WTC11 (cell line): ENCODE measurements at places on chromosomes 7 and 10.
A peak's percentile ranks its signal among the peaks of the same experiment; 100 is the strongest.

GRCh38 chr7:30068117-30068516, 39.9 kb downstream of the PLEKHA8 start:
- DNase-seq: no peak

DNA sequence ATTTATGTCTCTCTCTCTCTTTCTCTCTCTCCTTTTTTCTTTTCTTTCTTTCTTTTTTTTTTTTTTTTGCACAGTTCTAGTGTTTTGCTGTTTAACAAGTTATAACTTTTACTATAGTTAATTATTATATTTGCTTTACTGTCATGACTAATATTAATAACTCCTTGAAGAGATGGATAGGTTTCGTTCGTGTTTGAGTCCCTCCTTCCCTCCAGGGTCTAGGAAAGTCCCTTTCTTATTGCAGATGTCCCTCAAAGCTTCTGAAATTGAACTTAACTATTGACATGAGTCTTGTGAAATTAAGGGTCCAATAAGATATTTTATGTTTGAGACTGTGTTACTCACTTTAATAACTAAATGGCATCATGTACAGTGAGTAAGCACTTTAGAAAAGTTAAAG, 131.4 kb downstream of the PLXDC2 start:
- no peak for DNase-seq

GRCh38 chr7:101153969-101154692, at the start of gene AP1S1:
Gene AP1S1, plus strand, starts transcription at chr7:101154476. Its CDS starts 39 bp downstream, at chr7:101154515.
- peak; percentile 98 for DNase-seq

DNA sequence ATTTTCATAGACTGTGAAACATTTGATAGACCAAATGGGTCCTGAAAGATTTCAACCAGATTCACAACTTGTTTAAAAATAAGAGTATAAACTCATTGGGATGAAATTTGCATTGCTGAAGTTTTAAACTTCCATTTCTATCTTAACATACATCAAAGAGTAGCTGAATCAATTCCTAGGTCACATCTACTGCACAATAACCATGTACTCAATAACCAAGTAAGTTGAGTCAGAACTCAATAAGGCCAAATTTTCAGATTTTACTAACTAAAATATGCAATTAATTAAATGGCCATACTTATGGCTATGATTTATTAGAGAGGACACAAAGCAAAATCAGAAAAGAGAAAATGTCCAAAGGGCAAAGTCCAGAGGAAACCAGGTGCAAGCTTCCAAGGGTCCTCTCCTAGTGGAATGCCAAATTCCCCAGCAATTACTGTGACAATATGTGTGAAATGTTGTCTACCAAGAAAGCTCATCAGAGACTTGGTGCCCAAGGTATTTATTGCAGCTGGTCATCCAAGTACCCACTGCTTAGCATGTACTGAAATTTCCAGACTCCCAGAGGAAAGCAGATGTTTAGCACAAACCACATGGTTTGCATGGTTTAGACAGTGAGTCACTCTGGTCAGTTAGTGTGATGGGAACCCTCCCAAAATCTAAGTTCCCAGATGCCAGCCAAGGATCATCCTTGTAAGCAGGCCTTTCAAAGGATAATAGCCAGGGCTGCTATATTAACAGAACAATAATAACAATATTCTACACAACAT, 238.9 kb downstream of the IPMK start:
- DNase-seq: no peak

DNA sequence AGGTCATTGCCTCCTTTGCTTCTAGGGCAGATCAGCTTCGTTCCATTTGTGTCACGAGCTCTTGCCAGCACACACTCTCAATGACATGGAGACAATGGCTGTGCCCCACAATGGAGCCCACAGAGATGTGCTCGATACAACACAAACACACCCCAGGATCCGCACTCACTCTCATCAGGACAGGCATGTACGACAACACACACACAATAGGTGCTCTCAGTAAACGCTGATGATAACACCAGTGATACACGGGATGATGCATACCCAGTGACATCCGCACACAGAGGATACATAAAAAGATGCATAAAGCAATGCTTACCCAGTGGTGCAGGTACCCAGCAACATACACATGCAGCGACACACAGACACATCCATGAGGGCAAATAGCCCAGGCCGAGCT, 61.2 kb upstream of the LBX1 start:
- DNase-seq: no peak

- DNase-seq: no peak
These were observed 29.8 kb downstream of the DIP2C start for GRCh38 chr10:659688-660141.

DNA sequence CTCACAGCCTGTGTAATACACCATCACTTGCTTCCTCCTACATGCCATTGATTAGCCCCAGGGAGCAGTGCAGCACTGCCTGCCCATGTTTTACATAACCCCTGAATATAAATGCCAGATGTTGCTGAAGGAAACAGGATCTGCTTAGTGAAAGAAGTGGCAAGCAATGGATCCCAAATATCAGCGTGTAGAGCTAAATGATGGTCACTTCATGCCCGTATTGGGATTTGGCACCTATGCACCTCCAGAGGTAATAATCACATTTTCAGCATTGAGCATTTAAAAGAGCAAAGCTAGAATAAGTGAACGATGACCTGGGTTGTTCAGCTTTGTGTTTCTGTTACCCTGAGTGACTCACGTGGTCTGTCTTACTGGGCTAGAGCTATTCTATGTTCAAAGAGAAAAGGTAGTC, at the start of gene AKR1C4:
AKR1C4 (plus strand) TSS at position 136 of the 412 bp plus-strand sequence; CDS start at position 167, 31 bp downstream.
- DNase-seq: no peak

GRCh38 chr7:22569586-22570321, 69.8 kb upstream of the STEAP1B start:
- DNase-seq: no peak

- DNase-seq: no peak
These were observed 9.8 kb downstream of the USP6NL start for GRCh38 chr10:11601670-11602069.

DNA sequence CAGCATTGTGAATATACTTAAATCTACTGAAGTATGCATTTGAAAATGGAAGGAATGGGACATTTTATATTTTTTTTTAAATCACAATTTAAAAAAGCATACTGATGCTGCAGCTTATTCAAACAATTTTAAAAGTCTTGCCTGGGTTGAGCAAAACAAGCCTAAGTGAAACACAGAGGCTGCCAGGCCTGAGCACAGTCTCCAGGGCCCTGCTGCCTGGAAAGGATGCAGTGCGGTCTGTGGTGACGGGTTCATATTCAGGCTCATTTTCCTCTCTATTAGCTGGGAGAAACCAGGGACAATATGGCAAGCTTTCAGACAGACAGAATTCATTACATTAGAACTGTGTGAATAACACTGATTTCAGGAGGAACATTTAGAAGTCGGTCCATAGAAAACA, 251.9 kb downstream of the COBL start:
- no peak for DNase-seq

DNA sequence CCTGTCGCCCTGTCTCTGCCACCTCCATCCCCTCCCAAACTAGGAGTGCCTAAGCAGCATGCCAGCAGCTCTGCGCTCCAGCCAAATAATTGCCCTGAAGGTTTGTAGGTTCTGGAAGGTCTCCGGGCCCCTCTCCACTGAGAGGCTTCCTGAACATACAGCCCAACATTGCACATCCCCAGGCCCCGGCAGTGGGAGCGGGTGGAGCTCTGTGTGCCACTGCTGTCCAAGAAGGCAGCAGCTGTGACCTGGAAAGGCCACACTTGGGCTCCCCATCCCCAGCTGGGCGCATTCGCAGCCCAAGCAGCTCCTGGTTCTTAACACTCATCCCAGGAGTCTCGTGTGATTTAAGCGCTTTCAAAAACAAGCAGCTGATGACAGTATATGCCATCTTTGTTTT, 95.7 kb downstream of the COL13A1 start:
- no peak for DNase-seq

- no peak for DNase-seq
These were observed 486.0 kb downstream of the TNS3 start for GRCh38 chr7:47095946-47096345.

DNA sequence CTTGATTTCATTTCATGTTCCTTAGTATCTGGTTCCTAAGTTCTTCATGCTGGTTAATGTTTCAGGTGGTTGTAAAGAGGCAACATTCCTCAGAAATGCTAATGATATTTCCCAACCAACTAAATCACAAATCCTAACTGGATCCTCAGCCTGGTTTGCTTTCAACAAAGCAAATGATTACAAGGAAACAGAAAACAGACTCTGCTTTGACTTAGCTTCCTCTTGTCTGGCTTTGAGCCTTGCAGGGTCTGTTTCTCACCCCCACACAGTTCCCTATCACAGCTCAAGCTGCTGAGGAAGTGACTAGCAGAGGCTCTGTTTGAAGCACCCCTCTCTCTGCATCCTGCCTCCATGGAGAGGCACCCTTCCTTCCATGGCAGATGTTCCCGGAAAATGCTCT, 130.2 kb upstream of the CTTNBP2 start:
- DNase-seq: no peak

GRCh38 chr10:132992433-132993215, 50.3 kb upstream of the CFAP46 start:
- no peak for DNase-seq

GRCh38 chr10:1448252-1448930, 288.9 kb downstream of the ADARB2 start:
- DNase-seq: no peak

DNA sequence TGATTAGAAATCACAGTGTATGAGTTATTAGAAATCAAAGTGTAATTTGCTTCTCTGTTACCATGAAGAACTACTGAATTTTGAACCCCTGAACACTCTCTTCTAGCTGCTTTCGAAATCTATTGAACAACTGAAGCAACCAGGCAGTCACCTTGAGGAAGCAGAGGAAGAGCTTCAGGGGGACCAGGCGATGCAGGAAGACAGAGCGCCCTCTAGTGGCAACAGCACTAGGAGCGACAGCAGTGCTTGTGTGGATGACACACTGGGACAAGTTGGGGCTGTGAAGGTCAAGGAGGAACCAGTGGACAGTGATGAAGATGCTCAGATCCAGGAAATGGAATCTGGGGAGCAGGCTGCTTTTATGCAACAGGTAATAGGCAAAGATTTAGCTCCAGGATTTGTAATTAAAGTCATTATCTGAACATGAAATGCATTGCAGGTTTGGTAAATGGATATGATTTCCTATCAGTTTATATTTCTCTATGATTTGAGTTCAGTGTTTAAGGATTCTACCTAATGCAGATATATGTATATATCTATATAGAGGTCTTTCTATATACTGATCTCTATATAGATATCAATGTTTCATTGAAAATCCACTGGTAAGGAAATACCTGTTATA, 170.7 kb downstream of the HDAC9 start:
- DNase-seq: peak; percentile 86

DNA sequence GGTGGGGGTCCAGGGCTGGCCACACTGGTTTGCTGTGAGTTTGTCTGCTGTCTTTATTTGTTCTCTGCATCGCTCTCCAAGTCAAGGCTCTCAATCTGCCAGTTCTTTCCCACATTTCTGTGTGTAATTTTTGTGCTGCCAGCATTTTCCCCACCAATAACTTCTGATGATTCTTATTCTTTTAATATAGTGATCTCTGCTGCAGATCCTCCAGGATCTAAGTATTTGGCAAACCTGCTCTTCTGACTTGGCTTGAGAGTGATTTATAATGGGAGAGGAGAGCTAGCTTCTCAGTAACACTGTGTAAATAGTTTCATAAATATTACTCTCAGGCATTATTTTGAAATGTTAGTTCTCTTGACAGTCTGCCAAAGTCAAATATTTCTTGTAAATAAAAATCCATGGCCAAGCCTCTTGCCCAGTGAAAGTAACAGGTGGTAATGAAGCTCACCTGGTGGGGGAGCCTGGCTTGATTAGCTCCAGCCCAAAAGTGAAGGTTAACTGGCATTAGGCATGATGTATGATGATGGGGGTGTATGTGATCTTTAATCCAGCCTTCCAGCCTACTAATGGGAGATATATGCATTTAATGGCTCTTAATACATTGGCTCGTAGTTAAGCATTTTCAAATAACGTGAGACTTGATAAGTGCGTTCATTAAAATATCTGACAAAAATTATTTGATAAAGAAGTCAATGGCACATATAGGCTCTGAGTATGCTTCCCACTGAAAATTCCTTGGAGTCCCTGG, 1055.9 kb downstream of the KCNMA1 start:
- no peak for DNase-seq

DNA sequence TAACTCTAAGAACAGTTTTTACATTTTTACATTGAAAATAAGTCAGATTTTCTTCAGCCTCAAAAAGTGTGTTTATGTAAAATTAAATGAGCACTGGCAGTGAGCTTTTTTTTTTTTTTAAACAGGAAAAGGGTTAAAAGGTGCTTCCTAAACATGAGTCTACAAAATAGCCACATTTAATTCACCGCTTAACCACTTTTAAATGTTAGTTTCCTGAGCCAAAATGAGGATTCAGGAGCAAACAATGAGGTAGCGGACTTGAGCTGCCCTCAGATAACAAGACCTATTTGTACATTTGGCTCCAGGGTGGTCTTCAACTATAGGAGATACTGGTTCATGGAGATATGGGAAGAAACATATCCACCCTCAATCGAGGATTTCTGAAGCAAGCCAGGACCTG, 22.8 kb downstream of the AKR1C3 start:
- DNase-seq: no peak

DNA sequence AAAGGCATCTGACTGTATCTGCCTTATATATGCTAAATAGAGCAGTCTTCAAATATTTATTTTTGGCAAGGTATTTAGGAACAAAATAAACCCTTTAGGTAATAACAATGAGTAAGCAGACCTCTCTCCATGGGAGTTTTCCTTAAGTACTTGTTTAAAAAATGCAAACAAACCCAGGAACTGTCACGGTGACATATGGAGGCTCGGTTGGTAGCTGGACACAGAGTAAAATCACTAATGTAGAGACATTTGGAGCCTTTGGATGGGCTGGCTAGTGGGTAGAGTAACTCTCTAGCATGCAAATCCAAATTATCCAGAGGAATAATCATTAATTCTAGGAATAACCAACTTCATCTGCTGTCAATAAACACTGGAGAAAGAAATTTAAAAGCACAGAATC, 71.6 kb upstream of the LAMB4 start:
- no peak for DNase-seq

DNA sequence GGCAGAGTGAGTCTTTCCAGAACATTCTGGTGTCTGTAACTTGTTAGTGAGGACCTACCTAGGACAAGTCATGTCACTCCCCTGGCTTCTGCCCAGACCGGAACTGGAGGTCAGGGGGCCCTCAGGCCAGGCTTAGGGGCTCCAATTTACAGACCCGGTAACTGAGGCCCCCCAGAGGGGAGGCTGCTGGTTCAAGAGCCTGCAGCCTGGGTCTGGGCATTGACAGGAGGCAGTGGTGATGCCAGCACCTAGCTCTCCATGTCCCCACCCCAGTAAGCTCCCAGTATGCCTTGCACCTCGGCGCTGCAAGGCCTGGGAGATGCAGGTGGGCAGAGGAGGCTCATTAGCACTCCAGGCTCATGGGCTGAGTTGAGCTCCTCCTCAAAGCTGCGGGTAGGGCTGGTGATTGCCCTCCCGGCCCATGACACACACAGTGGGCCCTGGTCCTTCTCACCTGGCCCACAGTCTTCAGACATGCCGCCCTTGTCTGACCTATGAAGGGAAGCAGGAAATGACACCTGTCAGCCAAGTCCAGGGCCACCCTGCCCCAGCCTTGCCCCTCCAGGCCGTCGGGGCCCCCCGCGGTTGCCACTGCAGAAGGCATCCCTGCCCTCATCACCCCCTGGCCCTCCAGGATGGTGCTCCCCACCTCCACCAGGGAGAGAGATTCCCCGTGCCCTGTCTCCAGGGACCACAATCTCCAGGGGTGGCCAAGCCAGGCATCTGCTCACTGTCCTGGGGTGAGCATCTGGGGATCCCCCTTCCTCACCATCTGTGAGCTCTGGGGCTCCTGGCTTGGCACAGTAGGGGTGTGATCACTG, 88.3 kb upstream of the TMEM248 start:
- no peak for DNase-seq

- DNase-seq: no peak
These were observed 33.4 kb upstream of the GPAM start for GRCh38 chr10:112216966-112217365.

GRCh38 chr7:99409192-99409572, 413 bp downstream of the BUD31 start:
- no peak for DNase-seq
